Stimulated activated CD8-positive, alpha-beta memory T cell treated with anti-CD3 and anti-CD28 coated beads, Interleukin-15, amount 100 ng/mL, for 48 hours (primary cell): ENCODE measurements at places on chromosomes 5 and 9.

- no peak for DNase-seq
These were observed 6.9 kb upstream of the SPATA31C1 start for GRCh38 chr9:87910821-87911220.

DNA sequence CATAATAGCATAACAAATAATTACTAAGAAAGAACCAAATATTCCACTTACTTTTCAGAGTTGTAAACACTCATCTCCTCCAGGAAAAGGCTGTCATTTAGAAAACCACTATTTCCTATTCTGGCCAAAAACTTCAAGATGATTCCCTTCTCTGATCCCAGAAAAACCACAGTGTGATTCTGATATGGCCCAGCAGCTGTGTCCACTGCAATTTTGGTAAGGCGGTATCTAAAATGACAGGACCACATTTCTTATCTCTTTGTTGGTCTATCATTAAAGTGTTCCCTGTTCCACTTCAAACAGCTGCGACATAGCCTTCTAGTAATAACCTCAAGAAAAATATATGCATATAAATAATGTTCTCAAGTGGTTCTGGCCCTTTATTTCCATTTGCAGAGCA, 96.1 kb downstream of the SEMA6A start:
- DNase-seq: no peak

DNA sequence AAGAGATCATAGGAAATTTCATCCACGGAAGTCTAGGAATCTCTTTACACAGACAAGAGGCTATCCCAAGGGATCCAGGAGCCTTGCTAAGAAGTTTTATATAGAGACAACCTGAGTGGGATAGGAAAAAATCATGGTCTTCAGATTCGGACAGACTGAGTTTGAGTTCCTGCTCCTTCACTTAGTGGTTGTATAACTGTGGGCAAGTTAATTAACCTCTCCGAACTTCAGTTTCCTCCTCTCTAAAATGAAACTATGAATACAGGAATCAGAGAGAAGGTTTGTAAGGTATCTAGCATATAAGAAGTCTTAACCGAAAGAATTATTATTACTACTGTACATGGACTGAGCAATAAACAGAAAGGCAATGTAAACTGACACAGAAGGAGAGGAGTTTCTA, 35.1 kb downstream of the NR2F1-AS1 start:
- no peak for DNase-seq

- DNase-seq: no peak
These were observed 138.6 kb upstream of the PLCXD3 start for GRCh38 chr5:41648996-41649395.

GRCh38 chr5:81838307-81838906, 87.5 kb upstream of the SSBP2 start:
- DNase-seq: no peak

- peak; percentile 23 for DNase-seq
These were observed 131.5 kb upstream of the OTULINL start for GRCh38 chr5:14450018-14450524.

DNA sequence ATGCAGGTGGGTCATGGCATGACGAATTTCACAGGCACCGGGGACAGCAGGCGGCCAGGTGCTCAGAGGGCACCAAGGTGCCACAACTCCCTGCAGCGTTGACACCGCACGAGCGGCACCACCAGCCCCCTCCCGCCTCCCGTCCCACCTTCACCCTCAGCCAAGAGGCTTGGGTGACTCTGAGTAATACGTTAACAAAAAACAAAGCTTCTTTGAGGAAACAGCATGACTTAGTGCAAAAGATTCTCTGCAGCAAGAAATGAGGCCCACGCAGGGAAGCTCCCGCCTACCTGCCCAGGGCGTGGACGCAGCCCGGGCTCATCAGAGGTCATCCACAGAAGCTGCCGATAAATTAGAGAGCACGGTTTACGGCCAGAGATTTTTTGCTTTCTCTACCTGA, 4.1 kb downstream of the TMEM250 start:
- no peak for DNase-seq

GRCh38 chr9:113416149-113416721, 5.7 kb downstream of the C9orf43 start:
- no peak for DNase-seq

GRCh38 chr5:107232788-107233187, 437.9 kb downstream of the EFNA5 start:
- no peak for DNase-seq

DNA sequence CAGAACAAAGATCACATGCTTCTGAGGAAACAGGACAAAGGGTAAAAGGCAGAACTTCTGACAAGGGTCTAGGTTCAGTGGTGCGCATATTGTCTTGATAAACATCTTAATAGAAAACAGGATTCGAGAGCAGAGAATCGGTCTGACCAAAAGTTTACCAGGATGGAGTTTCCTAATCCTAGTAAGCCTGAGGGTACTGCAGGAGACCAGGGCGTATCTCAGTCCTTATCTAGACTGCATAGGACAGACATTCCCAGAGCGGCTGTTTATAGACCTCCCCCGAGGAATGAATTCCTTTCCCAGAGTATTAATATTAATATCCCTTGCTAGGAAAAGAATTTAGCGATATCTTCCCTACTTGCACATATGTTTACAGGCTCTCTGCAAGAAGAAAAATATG, 32.4 kb upstream of the TNFSF8 start:
- no peak for DNase-seq

DNA sequence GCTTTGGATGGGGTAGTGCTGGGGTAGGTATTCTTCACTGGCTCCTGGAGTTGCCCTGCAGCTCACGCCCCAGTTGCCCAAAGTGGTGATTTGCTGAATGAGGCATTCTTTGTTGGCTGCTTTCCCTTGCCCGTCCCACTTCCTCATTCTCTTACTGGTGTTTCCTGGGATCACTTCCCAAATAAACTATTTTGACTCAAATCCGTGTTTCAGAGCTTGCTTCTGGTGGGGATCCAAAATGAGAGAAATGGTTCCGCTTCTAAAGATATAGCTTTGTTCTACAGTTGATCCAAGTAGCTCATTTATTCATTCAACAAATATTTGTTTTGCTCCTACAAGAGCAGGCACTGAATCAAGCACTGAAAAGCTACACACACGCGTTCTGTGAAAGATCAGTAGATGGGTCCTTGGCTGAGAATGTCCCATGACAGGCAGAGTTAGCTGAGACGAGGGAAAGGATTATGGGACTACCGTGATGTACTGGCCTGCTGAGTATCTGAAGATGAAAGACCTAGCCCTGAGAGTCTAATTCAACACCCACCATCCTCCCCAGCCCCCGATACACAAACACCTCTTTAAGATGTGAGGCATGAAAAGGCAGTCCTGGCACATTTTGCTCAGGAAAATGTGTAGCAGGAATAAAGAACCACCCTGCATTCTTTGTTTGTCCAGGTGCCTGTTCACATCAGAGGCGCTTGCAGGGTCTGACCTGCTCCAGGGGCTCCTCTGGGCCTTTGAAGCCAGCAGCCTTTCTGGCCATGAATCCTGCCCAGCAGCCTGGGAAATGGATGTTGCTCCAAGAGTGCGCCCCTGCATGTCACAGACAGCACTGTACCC, 143.1 kb upstream of the RANBP3L start:
- DNase-seq: no peak

GRCh38 chr9:133166392-133166791, 2.7 kb upstream of the GBGT1 start:
- DNase-seq: no peak

GRCh38 chr5:89277816-89278215, 394.8 kb upstream of the MEF2C start:
- no peak for DNase-seq

GRCh38 chr5:124056991-124057723, 545.2 kb downstream of the CSNK1G3 start:
- no peak for DNase-seq

- DNase-seq: no peak
These were observed 37.5 kb downstream of the DAP start for GRCh38 chr5:10723514-10723913.

- no peak for DNase-seq
These were observed 46.3 kb downstream of the FSTL4 start for GRCh38 chr5:133565993-133566392.

DNA sequence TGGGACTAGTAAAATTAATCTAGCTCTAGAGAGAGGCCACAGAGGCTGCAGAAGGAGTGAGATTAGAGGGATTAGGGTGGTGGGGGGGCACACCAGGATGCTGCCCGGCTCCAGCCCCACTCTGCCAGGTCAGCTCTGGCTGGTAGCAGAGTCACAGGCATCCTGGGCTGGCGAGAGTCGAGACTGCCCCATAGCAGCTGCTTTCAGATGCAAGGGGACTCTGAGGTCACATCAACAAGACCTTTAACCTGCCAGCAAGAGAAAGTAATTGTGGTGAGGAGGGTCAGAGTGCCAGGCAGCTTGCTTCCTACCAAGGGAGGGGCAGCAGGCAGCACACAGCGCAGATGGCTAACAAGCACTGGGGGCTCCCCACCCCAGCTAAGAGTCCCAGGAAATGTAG, 7.5 kb downstream of the EPB41L4B start:
- no peak for DNase-seq

- DNase-seq: no peak
These were observed 208.1 kb upstream of the PIK3R1 start for GRCh38 chr5:68007451-68007850.

DNA sequence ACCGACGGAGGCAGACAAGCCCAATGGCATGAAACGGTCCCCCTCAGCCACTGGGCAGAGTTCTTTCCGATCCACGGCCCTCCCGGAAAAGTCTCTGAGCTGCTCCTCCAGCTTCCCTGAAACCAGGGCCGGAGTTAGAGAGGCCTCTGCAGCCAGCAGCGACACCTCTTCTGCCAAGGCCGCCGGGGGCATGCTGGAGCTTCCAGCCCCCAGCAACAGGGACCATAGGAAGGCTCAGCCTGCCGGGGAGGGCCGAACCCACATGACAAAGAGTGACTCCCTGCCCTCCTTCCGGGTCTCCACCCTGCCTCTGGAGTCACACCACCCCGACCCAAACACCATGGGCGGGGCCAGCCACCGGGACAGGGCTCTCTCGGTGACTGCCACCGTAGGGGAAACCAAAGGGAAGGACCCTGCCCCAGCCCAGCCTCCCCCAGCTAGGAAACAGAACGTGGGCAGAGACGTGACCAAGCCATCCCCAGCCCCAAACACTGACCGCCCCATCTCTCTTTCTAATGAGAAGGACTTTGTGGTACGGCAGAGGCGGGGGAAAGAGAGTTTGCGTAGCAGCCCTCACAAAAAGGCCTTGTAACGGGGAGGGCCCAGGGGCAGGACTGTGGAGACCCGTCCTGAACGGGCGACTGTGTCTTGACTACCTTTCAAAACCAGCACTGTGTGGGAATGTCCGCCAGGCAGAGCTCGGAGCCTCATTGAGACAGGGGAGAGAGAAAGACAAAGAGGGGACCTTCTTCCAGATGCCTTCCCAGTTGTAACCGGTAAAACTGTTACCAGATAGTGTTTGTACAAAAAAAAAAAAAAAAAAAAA, 29.9 kb downstream of the CD180 start:
- peak; percentile 61 for DNase-seq

- no peak for DNase-seq
These were observed 50.9 kb upstream of the MACIR start for GRCh38 chr5:103207653-103208052.

GRCh38 chr5:12357626-12358025, 453.4 kb upstream of the CTNND2 start:
- no peak for DNase-seq

DNA sequence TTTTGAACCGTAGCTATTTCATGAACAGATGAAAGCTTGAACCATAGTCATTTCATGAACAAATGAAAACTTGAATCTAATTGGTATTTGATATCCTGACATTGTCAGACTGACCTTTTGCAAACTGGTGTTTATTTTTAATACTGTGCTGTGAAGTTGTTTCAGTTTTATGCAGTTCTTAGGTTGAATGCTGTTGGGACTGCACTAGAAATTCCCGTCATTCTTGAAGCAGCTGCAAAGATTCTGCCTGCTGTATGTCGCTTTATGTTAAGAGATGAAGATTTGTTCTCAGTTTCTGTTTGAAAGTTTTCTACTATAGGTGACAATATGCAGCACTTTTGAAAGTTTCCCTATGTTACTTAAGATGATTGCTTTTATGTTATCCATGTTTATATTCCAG, 22.5 kb upstream of the FAM120AOS start:
- DNase-seq: no peak

- no peak for DNase-seq
These were observed 45.5 kb upstream of the ANKRD33B start for GRCh38 chr5:10518347-10518746.

DNA sequence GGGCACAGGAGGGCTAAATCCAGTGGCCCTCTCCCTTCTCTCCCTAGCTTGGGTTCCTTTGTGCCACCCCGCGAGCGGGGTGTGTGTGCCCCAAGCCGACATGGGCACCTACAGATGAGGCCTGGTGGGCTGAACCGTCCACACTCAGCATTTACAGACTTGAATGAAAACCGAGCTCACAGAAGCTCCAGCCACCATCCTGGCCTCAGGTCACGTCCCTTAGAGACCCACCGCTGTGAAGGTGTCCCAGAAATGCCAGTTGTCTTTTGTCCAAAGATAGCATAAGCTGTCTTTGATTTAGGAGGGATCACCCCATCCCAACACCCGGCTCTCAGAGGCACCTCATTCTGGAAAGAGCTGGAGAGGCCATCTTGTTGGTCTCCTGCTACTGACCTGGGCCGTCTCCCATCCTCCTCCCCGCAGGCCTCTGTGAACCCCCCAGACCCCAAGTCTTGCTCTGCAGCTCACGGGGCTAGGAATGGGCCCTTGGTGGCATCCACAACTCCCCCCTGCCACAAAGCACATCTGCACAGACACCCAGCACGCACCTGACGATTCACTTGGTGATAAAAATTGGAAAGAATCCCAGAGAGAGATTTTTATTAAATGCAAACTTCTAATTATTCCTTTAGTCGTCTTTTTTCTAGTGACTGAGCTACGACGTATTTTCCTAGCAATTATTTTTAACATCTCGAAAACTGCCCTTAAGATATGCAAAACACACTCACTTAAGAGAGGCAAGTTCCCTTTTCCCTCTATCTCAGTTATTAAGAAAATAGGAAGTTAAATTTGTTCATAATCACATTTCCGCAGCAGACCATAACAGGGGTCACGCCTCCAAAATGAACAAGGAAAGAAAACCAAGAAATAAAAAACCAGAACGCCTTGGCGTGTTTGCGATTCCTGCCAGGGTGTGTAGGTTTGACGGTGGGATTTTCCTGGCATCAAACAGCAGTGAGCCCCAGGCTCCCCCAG, 80.5 kb upstream of the LMX1B start:
- no peak for DNase-seq

DNA sequence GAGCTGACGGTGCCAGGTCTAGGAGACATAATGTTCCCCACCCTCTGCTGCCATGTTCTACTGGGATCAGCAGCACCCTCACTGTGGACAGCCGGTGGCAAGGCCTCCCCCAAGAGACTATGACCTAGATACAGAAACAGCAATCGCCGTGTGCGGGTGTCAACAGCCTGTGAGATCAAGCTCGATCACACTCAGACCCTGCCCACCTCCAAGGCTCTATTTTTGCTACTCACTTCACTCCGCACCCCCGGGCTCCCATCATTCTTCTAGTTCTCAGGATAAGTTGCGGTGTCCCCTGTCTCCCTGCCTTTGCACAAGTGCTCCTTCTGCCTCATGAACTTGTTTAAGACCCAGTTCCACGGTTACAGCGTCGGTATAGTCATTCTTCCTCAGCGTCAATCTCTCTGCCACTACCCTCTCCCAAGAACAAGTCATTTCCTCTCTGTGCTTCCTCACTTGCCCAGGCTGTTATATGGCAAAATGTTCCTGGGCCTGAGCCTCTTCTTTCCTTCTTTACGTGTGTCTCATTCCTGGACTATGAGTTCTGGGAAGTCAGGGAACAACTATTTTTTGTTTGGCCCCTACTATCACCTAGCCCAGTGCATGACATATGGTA, 5.4 kb upstream of the DOCK8 start:
- DNase-seq: no peak

- no peak for DNase-seq
These were observed 57.5 kb downstream of the DAB2IP start for GRCh38 chr9:121708768-121709488.
